GF-D8 (cell line): ENCODE measurements at places on chromosomes 3 and 15.

GRCh38 chr3:96086018-96086417, 728.4 kb upstream of the EPHA6 start:
- DNase-seq, result no peak

DNA sequence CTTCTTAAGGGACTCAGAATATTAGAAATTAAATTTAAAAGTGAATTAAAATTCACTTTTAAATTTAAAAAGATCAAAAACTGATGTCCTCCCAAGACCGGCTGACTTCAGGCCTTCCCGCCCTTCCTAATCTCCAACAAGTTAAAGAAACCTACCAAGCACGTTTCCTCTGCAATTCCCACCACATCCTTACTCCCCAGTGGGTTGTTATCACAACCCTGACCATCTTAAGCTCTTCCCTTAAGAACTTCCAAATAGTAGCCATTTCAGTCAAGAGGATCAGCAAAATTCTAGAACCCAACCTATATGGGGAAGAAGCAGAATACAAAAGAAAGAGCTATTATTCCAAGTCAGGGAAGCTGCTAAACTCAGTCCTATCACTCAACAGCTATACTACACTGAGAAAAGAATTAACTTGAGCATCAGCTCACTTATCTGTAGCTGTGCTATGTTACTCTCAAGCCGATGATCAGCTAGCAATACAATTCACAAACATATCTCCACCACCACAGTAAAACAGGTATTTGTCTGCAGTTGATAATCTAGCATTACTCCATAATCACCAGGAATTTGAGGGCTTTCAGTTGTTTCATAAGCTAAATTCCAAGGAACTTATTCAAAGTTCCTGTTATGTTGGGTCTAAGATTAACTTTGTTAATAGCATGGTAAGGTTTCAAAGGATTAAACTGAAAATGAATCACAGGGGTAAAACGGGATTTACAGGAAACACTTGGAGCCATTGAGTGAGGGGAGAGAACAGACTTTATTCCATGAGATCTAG, 14.3 kb downstream of the ABCC5 start:
- no peak for DNase-seq

GRCh38 chr3:40054568-40055222, 245.3 kb downstream of the MYRIP start:
- DNase-seq, result no peak

- DNase-seq, result no peak
These were observed 20.8 kb downstream of the CIAO2A start for GRCh38 chr15:64072812-64073211.

DNA sequence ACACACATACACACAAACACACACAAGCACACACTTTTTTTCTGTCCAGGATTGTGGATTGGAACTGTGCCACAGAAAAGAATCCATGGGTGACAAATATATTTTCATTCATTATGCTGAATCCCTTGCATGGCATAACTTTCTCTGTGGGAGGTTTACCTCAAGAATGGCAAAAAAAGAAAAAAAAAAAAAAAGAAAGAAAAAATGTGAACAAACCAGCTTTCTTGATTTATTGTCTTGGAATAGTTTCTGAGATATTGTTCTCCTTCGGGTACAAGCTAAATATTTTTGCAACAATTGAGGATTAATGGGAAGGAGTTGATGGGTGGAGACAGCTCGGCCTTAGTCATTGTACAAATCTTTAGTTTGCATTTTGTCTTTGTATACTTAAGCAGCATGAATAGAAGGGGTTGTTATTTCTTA, 153.1 kb downstream of the GMNC start:
- no peak for DNase-seq

DNA sequence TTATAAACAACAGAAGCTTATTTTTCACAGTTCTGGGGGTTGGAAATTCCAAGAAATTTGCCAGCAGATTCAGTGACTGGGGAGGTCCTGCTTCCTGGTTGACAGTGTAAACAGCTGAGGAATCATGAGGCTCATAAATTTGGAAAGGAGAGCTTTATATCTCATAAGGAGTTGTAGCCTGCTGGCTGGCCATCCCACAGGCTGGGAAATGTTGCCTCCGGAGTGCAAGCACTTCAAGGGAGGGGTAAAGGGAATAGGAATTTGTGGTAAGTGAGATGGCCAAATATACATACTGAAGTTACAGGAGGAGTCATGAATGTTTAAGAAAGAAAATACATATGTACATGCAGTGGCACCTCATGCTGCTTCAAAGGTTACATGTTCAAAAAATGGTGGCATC, 217.2 kb upstream of the CBLB start:
- DNase-seq, result no peak

GRCh38 chr15:54273928-54274327, 295.7 kb downstream of the UNC13C start:
- DNase-seq, result no peak

GRCh38 chr15:78879517-78880241, 7.0 kb downstream of the MORF4L1 start:
- DNase-seq, result no peak

DNA sequence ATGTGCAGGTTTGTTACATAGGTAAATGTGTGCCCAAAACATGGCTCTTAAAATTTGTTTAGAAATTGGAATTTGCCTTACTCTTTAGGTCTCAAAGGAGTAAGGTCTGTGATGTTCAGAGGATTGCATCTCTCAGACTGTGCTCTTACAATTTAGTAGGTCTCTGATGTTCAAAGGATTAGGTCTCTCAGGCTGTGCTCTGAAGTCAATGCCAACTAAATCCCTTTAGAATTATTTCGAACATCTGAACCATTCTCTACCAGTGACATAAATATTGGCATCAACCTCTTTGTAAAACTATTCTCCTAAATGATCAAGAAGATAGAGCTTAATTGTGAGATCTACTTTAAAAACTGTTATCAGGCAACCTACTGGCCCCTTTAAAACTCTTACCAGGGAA, at the start of gene OR5K1:
Gene OR5K1 (plus strand): TSS at position 301 of the 400 bp plus-strand sequence. CDS start 6,376 bp downstream, outside the sequence.
- no peak for DNase-seq

DNA sequence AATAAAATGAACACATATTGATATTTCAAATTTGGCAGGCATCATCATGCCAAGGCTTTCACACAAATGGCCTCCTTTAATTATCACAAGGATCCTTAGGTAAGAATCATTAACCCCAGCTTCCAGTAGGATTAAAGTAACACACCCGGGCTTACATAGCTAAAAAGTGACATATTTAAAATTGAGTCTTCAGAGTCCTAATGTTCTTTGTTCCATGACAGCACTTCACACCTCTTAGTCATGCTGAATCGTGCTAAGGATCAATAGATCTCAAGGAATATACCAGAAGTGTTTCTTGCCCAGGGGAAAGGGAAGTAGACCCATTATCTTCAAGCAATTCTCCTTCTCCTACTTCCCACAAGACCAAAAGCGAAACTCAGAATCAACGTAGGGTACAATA, 76.6 kb upstream of the SOX2 start:
- DNase-seq, result no peak

DNA sequence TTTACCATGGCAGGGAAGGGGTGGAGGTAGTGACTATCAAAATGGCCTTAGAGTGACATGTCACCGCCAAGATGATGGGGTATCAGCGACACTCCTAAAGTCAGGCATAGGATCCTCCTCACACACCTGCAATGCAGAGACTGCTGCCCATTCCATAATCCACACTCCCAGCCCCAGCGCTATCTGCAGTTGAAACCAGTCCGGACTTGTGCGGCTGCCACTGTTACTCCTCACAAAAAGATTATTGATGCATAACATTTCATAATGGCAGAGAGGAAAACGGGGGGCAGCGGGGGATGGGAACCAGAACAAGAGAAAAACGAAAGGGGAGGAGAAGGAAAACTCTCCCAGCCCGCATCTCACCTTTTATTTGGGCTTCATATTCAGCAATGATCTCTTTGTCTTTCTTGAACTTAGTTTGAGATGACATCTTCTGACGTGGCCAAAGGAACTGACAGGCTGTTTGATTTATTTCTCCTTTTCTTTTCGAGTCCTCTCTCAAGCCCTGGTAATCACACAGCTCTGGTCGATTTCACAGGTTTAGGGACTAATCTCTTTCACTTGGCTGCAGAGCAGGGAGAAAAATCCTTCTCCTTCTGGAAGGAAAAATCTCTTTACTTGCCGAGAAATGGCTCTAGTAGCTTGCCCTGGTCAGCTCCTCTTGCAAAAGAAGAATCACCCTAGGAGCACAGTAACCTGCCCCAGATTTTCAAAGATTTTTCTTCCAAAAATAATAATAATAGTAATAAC, 749 bp downstream of the SRGAP3 start:
- no peak for DNase-seq

- no peak for DNase-seq
These were observed 2.9 kb downstream of the TIMP4 start for GRCh38 chr3:12155828-12156227.

GRCh38 chr15:81410318-81410753, 36.3 kb upstream of the TMC3 start:
- DNase-seq, result peak; percentile 6

GRCh38 chr3:139835830-139836683, 98.9 kb upstream of the CLSTN2 start:
- DNase-seq, result no peak

- no peak for DNase-seq
These were observed 98.6 kb upstream of the ARHGEF26 start for GRCh38 chr3:154022606-154023005.

- no peak for DNase-seq
These were observed 114.2 kb downstream of the AGBL1 start for GRCh38 chr15:86193716-86194380.

GRCh38 chr15:39976291-39977274, 42.7 kb downstream of the EIF2AK4 start:
- DNase-seq, result no peak

DNA sequence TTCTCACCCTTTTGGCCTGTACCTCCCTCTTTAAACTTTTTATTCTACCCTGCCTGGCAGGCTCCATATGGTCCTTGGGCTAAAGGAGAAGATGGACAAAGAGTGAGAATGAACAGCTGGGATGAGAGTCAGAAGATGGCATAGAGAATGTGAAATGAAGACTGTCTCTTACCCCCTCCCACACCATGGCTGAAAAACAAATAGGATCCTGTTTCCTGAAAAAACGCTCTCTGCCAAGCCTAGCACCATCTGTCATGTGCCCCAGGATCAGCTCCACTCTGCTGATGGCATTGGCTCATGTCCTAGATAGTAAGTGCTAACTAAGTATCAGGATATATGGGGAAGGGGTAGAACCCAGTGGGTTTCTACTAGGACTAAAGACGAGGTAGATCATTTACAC, 238.6 kb downstream of the MEX3B start:
- DNase-seq, result no peak

DNA sequence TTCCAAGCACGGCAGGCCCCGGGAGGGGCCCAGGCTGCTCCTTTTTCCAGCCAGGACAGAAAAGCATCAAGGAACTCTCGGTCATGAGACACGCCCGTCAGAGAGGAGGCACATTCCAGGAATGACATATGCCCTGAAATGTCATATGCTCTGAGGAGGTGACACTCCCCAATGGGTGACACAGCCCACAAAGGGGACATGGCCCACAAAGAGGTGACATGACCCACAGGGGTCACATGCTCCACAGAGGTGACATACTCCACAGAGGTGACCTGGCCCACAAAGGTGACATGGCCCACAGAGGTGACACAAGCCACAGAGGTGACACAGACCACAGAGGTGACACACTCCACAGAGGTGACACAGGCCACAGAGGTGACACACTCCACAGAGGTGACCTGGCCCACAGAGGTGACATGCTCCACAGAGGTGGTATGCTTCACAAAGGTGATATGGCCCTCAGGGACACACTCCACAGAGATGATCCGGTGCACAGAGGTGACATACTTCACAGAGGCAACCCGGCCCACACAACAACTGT, 79.2 kb downstream of the ABHD5 start:
- no peak for DNase-seq

GRCh38 chr3:150844484-150844883, 60.8 kb downstream of the MINDY4B start:
- DNase-seq, result no peak

GRCh38 chr3:194688946-194689345, 3.3 kb downstream of the FAM43A start:
- no peak for DNase-seq

- DNase-seq, result no peak
These were observed 11.7 kb downstream of the LIPH start for GRCh38 chr3:185540695-185541094.

DNA sequence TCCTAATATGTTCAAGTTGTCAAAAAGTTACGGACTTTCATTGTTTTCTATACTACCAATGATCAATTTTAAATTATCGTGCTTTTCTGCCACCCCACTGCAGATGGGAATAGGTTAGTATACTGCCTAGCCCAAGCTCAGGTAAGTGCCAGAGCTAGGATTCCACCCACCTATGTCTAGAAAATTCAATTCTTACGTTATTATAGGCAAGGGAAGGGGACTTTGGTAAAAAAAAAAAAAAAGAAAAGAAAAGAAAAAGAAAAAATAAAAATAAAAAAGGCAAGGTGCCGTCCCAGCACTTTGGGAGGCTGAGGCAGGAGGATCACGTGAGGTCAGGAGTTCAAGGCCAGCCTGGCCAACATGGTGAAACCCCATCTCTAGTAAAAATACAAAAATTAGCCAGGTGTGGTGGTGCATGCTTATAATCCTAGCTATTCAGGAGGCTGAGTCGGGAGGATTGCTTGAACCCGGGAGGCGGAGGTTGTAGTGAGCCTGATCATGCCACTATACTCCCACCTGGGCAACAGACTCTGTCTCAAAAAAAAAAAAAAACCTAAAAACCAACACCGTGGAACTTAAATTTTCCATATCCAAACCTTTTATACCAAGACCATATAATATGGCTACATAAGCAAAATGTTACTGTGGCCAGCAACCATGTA, 1.3 kb downstream of the RPL22L1 start:
- no peak for DNase-seq

- no peak for DNase-seq
These were observed 1.3 kb upstream of the IL16 start for GRCh38 chr15:81195339-81195864.

- DNase-seq, result peak; percentile 4
These were observed 89.4 kb downstream of the LINGO1 start for GRCh38 chr15:77543159-77543882.

DNA sequence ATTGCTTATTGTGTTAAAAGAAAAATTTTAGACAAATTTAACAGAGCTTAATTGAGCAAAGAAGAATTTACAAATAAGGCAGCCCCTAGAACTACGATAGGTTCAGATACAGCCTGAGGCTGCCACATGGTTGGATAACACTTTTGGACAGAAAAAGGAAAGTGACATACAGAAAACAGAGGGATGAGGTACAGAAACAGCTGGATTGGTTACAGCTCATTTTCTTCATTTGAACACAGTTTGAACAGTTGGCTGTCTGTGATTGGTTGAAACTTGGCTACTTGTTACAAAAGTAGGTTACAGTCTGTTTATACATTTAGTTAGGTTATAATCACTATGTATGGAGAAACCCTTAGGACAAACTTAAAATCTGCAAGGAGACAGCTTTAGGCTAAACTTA, 46.0 kb downstream of the STARD9 start:
- no peak for DNase-seq

- no peak for DNase-seq
These were observed 7.2 kb upstream of the MCF2L2 start for GRCh38 chr3:183435661-183436060.

DNA sequence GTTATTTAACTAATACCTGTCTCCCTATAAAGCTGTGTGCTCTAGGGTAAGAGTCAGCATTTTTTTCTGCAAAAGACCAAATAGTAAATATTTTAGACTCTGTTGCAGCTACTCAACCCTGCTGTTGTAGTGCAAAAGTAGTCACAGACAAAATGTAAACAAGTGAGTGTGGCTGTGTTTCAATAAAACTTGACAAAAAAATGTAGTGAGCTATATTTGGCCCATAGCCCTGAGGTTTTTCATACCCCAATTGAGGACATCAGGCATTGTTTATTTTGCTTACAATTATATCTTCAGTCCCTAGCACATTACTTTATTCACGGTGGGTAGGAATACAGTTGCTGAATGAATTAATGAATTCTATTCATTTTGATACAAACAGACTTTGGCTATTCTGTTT, 58.7 kb upstream of the TBC1D5 start:
- no peak for DNase-seq

GRCh38 chr15:29914511-29914926, 92.3 kb upstream of the TJP1 start:
- no peak for DNase-seq
